ENCODE measurements at places on chromosomes 11 and 22.

DNA sequence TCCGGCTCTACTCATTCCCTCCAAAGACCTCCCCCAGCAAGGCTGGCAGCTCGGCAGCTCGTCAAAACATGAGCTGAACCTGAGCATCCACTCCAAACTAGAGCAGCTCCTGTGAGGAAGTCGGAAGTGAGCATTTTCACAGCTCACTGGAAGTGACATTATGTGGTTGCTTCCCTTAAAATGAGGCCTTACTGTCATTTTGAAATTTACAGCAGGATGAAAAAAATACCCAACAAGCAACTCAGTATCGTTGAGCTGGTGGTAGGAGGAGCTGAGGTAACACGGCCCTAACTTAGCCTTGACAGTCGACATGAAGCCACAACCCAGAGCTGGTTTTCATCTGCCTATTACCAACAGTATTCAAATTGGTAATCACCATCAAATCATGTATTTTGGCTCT lies 38.0 kb upstream of the ARFGAP3 start:
- no peak for DNase-seq

DNA sequence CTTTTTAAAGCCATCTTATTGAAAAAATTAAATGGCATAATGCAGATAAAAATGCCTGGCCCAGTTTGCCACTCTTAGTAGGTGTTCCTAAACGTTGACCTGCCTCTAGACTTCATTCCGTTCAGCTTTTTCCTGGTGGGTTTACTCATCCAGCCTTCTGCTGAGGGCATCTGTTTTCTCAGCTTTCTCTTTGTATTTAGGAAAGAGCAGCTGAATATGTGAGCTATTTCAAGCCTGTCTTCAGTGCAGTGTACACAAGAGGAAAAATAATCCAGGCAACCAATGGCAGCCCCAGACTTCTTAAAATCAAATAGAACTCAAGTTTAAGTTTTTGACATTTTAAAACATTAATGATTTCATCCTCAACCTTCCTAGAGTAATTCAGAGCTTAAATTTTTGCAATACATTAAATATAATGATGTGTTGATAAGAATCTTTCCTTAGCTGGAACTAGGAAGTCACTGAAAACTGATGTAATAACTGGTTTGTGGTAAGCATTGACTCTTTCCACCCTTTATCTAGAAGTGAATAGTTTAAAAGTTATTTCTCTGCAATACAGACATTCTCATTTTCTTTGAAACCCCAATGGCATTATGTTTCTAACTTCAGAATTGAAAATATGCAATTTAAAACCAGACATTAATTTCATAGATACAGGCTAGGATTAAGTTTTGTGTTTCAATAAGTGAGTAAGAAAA lies 165.4 kb downstream of the AASDHPPT start:
- no peak for DNase-seq

DNA sequence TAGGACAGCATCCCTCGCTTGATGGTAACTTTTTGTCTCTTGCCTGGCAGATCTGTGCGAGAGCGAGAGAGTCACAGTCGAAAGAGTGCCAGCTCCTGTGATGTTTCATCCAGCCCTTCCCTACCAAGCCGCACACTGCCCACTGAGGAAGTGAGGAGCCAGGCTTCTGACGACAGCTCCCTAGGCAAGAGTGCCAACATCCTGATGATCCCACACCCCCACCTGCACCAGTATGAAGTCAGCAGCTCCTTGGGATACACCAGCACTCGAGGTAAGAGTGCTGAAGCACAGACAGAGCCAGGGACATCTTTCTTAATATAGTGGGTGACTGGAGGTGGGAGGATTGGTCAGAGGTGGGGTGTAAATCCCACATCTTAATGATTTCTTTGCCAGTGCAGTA lies 61.1 kb downstream of the DEPDC5 start:
- no peak for DNase-seq

GRCh38 chr11:111177037-111177871 lies 68.3 kb upstream of the POU2AF2 start:
- DNase-seq = no peak

DNA sequence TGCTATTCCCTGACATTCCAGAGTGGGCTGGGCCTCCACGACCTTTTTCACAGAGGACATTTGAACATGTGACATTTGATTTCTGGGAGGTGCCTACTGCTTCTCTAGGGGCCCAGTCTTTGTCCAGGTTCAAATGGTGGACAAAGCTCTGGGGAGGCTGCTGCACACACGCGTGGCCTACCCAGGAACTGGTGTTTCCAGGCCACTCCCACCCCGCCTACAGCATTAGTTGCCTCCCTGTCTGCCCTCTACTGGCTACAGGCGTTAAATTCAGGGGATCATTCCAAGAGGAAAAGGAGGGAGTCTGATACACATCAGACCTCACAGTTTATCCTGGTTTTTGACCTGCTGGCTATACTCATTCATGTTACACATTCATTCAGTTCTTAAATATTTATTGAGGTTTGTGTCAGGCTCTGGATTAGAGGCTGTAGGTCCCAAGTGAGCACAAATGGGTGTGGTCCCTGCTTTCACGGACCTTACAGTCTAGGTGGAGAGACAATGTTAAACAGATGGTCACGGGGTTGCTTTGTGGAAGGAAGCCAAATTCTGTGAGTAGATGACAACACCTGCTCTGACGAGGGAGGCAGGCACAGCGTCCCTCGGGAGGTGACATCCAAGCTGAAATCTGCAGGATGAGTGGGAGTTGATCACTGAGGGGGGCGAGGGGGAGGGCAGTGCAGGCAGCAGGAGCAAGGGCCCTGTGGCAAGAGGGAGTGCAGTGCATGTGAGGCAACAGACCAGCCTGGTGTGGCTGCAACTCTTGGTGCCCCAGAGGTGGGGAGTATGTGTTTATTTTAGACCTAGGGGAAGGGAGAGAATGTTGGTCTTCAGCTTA lies 11.8 kb downstream of the TUB start:
- no peak for DNase-seq

DNA sequence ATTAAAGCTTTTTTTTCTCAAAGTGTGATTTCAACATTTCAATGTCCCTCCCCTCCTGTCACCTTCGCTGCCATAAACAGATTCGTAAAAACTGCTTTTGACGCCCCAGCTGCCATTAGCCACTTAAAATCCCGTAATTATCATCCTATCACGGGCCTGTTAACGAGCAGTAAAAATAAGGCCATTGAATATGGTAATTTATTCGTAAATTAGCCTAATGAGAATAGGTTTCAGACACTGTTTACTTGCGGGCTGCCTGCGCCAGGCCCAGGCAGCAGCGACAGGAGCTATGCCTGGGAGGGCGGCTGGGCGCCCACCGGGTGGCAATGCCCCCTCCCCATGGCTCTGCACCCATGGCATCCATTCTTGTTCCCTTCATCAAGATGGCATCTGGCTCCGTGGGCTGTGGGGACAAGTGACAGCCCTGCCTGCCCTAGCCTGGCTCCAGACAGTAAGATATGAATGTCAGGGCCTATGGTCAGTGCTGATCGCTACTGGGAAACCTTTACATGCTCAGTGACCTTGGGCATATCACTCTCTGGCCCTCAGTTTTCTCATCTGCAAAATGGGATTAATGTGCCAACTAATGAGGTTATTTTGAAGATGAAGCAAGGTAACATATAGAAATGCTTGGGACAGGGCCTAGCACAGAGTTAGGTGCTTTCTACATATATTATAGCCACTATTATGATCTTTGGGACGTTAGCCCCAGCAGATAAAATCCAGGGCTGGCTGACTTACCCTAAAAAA lies 500.8 kb downstream of the MN1 start:
- no peak for DNase-seq

DNA sequence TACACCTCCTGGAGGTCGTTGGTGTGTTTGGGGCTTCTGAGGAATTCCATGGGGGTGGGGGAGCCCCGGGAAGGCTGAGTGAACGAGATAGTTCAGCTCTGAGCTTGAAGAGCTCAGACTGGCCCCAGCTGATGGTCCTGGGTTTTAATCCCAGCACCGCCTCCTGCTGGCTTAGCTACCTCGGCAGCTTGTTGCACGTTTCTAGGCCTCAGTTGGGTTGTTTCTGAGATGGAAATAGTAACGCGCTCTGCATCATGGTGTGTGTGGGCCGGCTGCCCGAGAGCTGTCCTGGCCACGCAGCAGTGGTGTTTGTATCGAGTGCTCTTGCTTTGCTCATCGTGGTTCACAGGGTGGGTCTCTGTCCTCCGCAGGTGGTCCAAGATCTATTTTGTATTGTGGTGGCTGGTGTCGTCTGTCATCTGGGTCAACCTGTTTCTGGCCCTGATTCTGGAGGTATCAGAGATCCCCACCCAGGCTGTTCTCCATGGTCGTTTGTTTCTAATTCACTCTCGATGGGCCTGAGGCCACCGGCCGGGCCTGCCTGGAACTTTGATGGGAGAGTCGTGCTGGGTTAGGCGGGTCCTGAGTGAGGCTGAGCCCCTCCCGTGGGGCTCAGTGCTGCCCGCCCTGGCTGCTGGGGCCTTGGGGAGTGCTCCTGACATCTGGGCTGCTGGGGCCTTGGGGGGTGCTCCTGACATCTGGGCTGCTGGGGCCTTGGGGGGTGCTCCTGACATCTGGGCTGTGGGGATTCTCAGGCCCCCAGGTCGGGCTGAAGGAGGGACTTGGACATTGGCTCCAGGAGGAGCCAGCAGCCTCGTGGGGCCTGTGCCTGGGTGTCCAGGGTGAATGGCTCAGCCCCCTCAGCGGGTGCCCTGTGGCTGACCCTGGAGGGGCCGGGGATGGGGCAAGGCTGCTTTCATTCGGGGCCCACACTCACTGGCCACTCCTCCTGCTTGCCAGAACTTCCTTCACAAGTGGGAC lies 37.7 kb downstream of the TPCN2 start:
- DNase-seq = no peak

- DNase-seq = no peak
These were observed 25.8 kb downstream of the PPME1 start for GRCh38 chr11:74196781-74197486.

- DNase-seq = no peak
These were observed 17.5 kb upstream of the ADSL start for GRCh38 chr22:40328546-40329456.

- no peak for DNase-seq
These were observed 104.6 kb upstream of the ANO3 start for GRCh38 chr11:26227301-26227746.

- DNase-seq = peak; percentile 30
These were observed 157.0 kb downstream of the BRD1 start for GRCh38 chr22:49670456-49671330.

DNA sequence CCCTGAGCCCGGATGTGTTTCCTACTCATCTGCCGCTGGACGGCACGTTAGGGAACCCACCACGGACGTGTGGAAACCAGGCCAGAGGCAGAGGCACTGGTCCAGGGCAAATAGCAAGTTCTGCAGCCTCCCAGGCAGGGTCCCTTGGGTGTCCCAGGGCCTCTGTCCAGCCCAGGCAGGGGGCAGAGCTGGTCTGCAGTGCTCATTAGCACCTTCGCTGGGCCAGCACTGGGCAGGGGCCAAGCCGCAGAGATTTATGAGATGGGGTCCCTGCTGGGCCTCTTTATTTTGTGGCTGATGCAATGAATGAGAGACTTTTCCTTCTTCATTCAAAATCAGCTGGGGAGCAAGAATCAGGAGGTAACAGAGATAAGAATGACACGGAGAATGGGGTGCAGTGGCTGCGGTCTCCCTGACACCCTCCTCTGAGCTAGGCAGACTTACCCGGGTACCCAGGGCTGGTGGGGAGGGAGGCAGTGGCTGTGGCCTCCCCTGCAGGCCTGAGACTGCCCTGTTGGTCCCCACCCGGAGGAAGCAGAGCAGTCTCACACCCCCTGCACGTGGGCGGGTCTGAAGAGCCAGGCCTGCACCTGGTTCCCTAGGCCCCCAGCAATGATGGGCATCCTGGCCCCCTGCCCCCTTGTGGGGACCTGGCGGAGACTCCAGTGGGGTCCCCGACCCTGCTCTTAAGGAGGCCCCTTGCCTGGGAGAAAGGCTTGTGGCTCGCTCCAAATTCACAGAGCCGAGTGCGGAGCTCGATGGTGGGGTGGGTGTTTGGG lies 14.0 kb upstream of the PARVG start:
- DNase-seq = no peak

GRCh38 chr11:130548491-130548833 lies 100.0 kb downstream of the ADAMTS15 start:
- no peak for DNase-seq

- DNase-seq = no peak
These were observed 213.3 kb downstream of the MYO18B start for GRCh38 chr22:25955323-25955722.

- DNase-seq = no peak
These were observed 99.5 kb downstream of the CCDC81 start for GRCh38 chr11:86473991-86474833.

- no peak for DNase-seq
These were observed 31.3 kb downstream of the MTNR1B start for GRCh38 chr11:93000511-93001476.

GRCh38 chr22:26624803-26625202 lies 3.0 kb downstream of the CRYBA4 start:
- DNase-seq = no peak

- no peak for DNase-seq
These were observed 30.6 kb upstream of the TMPRSS4 start for GRCh38 chr11:118046051-118046963.

DNA sequence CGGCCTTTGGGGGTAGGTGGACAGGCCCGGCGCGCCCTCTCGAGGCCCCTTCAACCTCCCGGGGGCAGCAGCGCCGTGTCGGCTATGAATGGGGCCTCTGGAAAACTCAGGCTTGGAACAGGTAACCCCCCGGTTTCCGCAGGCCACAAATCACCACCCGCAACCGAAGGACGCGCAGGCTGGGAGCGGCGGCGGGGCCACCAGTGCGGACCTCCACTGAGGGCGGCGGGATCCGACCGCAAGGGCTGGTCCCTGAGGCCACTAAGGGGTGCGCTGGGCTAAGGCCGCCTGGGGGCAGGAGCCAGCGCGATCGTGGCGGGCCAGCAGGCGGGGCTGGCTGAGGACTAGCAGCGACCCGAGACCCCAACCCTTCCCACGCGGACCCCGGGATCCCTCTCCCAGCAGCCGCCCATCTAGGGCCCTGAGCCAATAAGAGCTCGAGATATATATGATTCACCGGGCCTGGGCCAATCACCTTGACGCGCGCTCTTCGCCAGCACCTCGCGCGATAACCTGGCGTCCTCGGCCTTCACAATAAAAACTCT lies 609 bp upstream of the ATF4 start:
- DNase-seq = peak; percentile 95

DNA sequence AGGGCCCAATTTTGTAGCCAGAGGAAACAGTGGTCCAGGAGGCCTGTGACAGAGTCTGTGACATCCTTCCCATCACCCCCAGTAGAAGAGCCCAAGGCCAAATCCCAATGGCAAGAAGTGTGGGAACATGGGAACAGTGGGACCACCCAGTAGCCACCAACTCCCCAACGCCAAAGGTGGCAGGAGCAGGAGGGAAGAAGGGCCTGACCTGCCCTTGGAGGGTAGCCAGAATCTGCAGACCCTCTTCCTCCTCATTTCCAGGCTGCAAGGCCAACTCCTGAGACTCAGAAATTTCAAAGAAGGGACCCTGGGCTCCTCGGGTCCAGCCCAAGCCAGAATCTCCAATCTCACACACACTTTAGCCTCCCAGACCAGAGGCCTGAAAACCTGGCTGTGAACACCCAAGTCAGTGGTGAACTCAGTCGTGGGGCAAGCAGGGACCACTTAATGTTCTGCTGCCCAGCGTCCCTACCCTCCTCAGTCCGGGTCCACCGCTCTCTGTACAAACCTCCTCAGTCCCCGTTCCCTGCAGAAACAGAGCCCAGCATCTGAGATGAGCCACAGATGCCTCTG lies 6.2 kb downstream of the RAB3IL1 start:
- DNase-seq = no peak

- no peak for DNase-seq
These were observed 33.0 kb upstream of the MYOD1 start for GRCh38 chr11:17686231-17686980.

GRCh38 chr11:129383060-129383459 lies 7.4 kb downstream of the BARX2 start:
- DNase-seq = no peak

GRCh38 chr11:45899448-45900174 lies 7.5 kb downstream of the FREY1 start:
- DNase-seq = peak; percentile 26

GRCh38 chr11:44955015-44955738 lies 4.5 kb upstream of the TP53I11 start:
- DNase-seq = no peak

Data from stimulated activated CD8-positive, alpha-beta memory T cell treated with anti-CD3 and anti-CD28 coated beads, Interleukin-7, amount 100 ng/mL, for 4 hours (primary cell).